ENCODE measurements at places on chromosomes 7 and 10.
A peak's percentile ranks its signal among the peaks of the same experiment; 100 is the strongest.

DNA sequence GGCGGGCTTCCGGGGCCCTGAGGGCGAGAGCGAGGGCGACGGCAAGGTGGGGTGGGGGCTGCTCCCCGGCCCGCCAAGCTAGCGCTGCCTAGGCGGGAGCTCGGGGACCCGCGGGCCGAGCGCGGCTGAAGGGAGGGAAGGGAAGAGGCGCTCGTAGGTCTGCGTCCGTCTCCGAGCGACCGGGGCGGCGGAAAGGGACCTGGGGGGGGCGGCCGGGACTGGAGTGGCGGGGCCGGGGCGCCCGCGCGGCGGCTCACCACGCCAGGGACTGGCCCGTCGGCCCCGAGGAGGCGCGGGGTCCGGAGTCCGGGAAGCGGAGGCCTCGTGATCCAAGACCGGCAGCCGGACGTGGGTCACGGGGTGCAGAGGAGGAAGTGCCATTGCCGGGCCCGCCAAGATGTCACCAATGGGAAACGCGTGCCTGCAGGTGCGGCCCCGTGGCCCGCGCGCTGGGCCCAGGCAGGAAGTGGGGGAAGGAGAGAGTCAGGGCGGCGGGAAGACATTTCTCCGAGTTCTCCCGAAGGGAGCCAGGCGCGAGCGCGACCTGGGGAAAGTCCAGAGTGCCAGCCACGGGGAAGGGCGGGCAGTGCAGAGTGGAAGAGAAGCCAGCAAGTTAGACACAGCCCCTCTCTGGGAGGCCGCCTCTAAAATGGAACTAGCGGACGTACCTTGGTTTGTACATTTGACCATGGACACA is 11.9 kb downstream of the HNRNPF start:
- no peak for DNase-seq

GRCh38 chr7:77910124-77910523 is 111.6 kb downstream of the PHTF2 start:
- no peak for DNase-seq

GRCh38 chr10:97771055-97771891 is 526 bp downstream of the SFRP5 start:
- DNase-seq, result no peak

GRCh38 chr7:112449353-112449752 is 907 bp upstream of the IFRD1 start:
- DNase-seq, result no peak

- no peak for DNase-seq
Measured at GRCh38 chr7:146858690-146859089, 742.1 kb downstream of the CNTNAP2 start.

DNA sequence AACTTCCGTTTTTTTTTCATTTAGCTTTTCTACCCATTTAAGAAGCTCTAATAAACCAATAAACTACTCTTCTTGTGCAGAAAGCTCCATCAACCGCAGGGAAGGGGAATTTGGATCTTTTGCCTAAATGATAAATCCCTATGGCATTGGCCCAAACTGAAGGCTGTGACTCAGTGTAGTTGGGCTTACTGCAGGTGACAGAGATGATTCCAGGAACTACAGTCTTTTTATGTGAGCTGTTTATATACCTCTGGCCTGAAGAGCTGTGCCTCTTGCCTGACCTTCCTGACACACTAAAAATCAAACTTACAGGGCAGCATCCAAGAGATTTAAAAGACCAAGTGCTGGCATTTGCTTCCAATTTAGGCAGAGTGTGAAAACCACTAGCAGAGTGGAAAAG is 25.2 kb downstream of the ABCB1 start:
- no peak for DNase-seq

DNA sequence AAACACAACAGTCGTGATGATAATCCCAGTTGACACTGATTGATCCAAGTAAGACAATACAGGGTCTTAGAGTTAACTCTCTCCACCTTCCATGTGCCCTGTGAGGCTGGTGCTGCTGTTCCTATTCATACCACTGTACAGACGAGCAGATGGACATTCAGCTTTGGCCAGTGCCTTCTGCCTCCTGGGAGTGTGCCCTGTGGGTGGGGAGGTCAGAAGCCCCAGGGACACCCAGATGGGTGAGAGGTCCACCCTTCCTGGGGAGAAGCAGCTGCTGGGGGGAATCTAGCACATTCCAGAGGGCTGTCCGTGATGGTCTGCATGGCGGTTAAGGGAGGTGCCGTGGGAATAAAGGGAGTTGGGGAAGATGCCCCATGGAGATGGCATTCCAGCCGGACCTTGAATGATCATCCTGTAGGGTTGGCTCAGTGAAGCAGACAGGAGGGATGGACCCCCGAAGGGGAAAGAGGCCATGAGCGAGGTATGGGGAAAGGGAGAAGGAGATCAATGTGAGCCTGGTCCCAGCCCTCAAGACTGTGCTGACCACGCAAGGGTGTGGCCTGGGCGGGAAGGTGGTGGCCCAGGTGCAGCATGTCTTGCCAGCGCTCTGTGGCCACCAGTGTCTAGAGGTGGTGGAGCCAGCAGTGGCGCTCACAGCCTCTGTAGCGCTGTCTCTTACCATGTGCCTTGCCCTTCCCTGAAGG is 74.0 kb downstream of the ADCY1 start:
- DNase-seq, result no peak

- DNase-seq, result no peak
Measured at GRCh38 chr7:70178211-70178610, 579.9 kb downstream of the AUTS2 start.

DNA sequence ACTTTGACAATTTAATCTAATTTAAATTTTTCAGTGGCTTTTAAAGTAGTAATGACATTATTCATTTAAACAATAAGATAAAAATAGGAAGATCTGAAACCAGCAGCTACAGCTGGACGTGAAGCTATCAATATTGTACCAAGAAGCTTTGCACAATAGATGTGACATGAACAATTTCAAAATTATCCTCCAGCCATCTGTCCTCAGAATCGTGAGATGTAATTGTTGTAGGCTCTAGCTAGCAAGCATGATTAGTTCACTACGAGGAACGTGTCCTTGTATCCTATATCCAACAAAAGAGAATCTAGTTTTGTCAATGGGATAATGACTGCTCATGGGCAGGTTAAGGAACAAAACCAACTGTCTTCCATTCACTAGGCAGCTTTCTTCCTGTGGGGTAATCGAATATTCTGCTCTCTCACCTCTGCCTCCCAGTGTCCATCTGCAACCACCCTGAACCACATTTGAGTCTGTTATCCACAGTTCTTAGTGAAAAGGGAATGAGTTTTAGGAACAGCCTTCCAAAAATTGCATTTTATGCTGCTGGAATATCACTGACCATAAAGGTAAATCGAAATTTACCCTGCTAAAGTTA is 247.3 kb downstream of the PARD3 start:
- DNase-seq, result no peak

- DNase-seq, result no peak
Measured at GRCh38 chr7:32516551-32517100, 21.3 kb downstream of the AVL9 start.

DNA sequence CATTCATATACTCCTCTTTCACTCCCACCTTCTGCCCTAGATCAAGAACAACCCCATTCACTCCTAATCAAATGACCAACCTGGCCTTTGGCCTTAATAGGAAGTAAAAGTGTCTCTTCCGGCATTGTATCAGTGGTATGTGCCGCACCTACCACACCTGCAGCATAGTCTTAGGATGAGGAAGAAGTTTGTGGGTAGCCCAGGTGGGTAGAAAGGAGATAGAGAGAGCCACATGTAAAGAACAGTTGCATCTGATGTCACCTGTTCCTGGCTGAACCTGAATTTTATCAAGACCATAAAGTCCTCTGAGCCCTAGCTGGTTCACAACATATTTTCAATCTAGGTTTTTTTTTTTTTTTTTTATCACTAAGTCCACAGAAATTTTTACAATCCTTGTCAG is 55.5 kb upstream of the PTPN12 start:
- DNase-seq, result no peak

DNA sequence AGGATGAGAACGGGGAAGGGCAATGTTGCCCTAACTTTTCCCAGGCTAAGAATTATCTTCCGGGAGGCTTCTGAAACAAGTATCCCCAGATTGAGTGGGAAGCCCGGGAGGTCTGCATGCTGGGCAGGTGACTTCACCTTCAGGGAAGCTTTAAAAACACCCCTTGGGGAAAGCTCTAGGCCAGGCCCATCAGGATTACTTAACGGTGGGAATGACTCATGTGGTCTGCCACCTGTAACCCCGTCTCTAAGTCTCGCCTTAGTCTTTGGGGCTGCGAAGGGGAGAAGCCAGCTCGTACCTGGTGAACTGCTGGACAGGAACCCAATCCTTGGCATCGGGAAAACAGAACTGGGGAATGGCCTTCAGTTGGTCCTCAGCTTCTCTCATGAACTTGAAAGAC is 80.1 kb upstream of the MKRN1 start:
- DNase-seq, result no peak

DNA sequence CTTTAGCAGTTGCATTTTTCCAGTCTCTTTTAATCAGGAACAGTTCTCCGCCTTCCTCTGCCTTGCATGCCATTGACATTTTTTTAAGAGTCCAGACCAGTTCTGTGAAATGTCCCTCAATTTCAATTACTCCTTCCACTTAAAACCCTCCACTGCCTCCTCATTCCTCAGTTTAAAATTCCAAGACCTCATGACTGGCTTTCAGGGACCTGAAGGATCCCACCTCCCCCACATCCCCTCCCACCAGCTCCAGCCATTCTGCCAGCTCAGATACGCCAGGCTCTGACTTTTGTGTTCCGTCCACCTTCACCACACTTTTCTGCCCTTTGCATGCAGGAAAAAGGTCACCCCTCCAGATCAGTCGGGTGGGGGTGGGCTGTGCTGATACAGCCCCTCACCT is 8.7 kb downstream of the TNRC18 start:
- DNase-seq, result no peak

DNA sequence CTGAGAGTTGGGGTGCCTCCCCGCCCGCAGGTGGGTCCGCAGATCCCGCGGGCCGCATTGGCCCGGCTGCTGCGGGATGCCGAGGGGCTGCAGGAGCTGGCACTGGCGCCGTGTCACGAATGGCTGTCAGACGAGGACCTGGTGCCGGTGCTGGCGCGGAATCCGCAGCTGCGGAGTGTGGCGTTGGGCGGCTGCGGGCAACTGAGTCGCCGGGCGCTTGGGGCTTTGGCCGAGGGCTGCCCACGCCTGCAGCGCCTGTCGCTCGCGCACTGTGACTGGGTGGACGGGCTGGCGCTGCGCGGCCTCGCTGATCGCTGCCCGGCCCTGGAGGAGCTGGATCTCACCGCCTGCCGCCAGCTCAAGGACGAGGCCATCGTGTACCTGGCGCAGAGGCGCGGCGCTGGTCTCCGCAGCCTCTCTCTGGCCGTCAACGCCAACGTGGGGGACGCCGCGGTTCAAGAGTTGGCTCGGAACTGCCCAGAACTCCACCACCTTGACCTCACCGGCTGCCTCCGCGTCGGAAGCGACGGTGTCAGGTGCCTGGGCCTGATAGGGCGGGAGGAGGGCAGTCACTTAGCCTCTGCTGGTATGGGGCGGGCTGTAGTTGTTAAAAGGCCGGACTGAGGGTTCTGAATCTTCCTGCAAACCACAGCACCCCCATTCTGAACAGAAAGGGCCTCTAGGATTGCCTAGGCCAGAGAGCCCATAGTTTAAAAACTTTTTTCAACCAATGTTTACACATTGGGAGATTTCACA is 1.3 kb downstream of the FBXL15 start:
- DNase-seq, result no peak

DNA sequence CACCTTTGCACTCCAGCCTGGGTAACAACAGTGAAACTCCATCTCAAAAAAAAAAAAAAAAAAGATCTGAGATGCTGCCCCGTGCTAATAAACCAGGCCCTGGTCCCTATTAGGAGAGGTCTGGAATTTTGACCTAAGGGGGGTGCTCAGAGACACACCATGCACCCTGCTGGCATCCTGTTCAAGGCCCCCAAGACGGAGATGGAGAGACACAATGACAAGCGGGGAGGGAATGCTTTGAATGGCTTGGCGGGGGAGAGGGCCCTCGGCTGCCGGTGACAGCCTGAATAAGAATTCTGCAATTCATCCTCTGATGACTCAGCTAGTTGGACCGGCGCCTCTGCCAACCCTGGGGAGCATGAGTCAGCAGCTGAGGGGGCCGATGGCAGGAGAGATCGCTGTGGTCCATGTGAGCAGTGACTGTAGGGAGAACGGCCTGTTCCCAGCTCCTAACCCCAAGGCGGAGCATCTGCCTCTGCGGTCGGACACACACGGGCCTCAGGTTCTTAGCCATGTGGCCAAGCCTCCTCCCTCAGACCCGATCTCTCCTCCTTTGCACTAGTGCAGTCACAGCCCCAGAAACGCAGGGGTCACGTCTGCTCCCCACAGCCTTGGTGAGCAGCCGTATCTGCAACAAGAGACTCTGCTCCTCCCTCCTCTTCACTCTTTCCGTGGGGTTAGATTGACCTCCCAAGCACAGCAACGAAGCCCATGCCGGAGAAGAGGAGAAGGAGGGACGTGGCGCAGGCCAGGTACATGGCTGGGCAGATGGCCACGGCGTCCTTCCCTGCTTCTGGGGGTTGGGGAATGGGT is 14.9 kb downstream of the TRIM56 start:
- peak; percentile 95 for DNase-seq

GRCh38 chr7:37311355-37311754 is 137.3 kb downstream of the ELMO1 start:
- no peak for DNase-seq

DNA sequence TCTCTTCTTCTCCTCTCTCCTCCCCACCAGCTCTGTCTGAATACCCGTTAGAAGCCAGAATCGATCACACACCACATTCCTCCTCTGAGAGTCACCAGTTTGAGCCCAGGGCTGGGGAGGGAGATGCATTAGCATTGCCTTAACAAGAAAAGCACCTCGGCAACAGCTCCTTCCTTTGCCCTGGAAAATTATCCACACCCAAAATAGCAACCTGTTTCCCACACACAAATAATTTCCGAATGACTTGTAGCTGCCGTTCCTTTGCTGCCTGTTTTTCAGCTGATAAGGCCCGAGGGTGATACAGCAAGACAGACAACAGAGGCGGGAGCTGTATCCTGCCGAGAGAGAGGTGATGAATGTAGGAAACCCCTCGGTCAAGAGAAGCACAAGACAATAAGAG is 91.3 kb downstream of the CPXM2 start:
- no peak for DNase-seq

DNA sequence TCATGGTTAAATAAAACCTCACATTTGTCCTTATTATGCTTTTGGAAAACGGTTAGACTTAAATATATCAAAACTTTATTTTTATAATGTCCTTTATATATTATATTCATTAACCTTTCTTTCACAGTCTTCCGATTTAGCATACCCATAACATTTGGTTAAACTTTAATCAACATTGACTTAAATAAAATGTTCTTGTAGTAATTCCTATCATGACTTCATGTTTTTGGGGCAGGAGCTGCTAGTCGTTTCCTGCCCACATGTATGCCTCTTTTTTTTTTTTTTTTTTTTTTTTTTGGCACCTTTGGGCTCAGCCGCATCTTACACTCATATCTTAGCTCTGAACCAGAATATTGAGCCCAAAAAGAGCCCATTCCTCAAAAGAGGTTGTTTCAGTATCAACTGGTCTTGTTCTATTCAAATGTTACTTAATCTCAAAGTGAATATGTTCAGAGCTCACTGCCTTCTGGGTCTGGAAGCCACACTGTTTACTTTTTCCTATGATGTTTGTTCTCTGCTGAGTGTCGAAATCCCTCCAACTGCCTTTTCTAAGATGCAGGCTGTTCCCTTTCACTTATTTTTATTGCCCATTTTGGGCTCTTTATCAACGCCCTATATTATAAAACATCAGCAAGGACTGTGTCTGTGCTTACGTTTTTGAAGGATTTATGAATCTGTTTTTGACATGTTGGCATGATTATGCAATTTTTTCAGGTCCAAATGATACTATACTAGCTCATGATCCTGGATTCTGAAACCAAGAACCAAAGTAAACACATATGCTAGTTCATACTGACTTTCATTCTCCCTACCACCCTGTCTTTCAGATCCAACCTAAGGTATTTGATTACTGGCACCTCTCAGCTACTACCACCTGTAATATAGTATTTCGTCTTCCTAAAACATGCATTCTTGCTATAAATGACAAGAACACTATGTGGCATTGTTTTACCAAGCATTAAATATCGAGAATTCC is 914.4 kb downstream of the PCDH15 start:
- no peak for DNase-seq

Measured in AG09319 (cell line).